ENCODE measurements at places on chromosomes 16 and 17. TPM values are rescaled to one million over a fixed set of nuclear protein-coding genes. Genes with fewer than 3 reads are reported as not detected.

The NDEL1 gene
- total RNA-seq: 66.9 TPM

The LRRC46 gene
- total RNA-seq: 0.64 TPM

The SRCIN1 gene
- total RNA-seq: 0.14 TPM

The PPL gene
- not detected for total RNA-seq

The CCL23 gene
- total RNA-seq: not detected

GRCh38 chr17:75773121-75773807 lies 8.3 kb upstream of the GALK1 start:
- H3K27me3 ChIP-seq: no peaks in the 10 kb centered on the region
- H3K36me3 ChIP-seq: peaks cover 30% of the 10 kb centered on the region
- no peak overlapping the region for H3K27ac ChIP-seq
- H3K4me1 ChIP-seq: peaks cover 20% of the 10 kb centered on the region

DNA sequence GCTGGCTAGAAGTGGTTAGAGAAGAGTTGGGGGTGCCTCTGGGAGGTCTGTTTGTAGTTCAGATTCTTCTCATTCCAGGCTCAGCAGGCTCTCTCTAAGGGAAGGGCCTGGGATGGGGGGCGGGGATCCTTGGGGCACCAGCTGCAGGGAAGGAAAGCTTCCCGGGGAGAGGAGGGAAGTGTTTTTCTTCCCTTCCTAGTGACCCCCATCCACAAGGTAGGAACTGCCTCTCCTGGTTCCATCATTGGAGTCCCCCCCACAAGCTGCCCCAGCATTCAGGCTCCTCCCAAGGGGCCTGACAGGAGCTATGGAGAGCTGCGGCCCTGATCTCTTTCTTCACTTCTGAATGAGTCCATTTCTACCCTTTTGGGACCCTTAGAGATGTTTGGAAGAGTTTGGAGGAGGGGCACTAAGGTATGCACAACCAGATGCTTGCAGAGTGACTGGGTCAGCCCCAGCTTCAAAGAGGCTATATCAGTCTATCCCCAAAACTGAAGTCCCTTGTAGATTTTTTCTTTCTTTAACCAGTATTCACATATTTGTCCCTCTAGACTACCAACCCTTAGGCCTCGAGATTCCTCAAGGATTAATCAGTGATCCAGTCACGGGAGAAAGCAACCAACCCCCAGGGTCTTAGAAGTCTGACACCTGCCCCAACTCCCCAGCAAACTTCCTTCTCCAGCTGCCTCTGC lies 13.9 kb upstream of the FZD2 start:
- peaks cover 9% of the 10 kb centered on the region for H3K27me3 ChIP-seq
- no peak overlapping the region for H3K27ac ChIP-seq
- H3K36me3 ChIP-seq: no peaks in the 10 kb centered on the region
- no peak for DNase-seq

DNA sequence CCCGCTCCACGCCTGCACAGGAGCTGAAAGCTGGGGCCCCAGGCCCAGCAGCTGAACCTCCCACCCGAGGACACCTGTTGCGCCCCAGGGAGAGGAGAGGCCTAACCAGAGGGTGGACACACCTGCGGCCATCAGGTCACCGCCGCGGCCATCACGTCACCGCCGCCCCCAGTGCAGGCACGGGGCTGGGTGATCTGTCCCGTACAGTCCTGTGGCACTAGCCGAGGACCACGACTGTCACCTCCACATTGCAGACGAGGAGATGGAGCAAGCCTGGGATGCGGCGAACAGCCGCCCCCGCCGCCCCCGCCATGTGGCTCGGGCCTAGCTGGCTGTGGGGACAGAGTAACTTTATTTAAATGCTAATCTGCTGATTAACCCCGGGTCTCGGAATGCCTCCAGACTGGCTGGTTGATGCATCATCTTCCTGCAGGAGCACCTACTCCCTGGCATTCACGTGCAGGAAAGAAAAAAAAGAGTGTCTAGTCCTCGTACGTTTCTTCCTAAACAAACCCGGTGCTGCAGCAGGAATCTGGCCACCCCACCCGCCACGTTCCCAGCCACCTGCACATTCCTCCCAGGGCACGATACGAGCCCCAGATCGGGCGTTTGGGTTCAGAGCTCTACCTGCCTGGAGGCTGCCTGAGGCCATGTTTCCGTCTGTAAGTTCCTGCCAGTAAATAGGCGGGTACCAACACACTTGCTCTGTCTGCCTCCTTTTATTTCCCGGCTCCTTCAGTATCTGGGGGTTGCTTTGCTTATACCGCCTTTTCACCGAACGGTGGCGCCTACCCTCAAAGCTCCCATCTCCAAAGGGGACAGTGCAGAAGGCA lies 29.9 kb downstream of the PIEZO1 start:
- H3K36me3 ChIP-seq: no peaks in the 10 kb centered on the region
- H3K4me1 ChIP-seq: peaks cover 8% of the 10 kb centered on the region
- H3K4me3 ChIP-seq: no peak overlapping the region
- H3K27ac ChIP-seq: no peak overlapping the region

Measured in activated T-helper 2 cell treated with anti-CD3 and anti-CD28 coated beads, Interferon-gamma antibody, Interleukin-2, Interleukin-4, amounts not matched to agents 10 μg/mL and 5 μg/mL and 100 μg/mL, durations not matched to agents 14 hours and 24 hours and 36 hours (primary cell).